NCI-H774 (cell line): ENCODE measurements at places on chromosomes 3 and 15.

DNA sequence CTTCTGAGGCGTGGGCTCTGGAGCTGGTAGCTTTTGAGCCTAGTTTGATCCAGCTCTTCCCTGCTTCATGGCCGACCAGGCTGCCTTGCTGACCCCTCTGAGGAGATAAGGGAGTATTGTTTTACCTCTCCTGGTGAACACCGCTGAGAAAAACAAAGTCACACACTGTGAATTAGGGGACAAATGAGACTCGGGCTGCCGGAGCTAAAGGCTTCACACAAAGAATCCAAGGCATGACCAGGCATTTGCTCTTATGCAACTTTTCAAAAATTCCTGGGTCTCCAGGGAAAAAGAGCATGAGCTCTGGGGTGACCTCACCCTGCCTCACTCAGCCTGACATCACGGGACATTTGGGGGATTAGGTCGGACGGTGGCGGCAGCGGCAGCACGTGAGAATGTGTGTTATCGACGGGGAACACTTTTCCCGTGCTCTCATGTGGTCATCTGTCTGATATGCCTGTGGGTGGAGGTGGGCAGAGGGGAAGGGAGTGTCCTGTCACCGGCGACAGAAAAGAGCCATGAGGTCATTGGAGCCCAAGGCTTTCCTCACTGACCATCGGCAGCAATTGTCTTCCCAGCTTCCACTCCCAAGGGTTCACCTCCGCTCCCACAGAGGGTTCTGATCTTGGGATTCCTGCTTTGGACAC, 61.0 kb downstream of the TMEM44 start:
- DNase-seq, result no peak

DNA sequence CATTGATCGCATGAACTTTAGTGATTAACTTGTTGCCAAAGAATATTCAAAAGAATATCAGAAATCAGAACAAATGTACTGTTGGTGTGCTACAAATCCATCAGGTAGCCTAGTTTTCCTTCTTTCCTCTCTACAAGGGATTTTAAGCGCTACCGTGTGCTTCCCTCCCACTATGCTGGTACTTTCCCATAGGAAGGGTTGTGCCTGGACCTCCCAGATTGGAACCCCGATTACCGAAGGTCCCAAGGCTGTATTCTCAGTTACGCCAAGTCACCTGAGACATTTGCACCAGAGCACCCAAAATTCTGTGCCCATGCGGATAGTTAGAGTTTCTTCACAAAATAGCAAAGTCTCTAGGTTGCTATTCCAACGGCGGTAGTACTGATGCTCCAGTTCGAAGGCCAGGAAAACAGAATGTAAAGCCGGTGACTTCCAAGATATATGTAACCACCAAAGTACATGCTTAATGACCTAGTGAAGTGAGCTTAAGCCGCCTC, 23.4 kb upstream of the GATM start:
- no peak for DNase-seq

DNA sequence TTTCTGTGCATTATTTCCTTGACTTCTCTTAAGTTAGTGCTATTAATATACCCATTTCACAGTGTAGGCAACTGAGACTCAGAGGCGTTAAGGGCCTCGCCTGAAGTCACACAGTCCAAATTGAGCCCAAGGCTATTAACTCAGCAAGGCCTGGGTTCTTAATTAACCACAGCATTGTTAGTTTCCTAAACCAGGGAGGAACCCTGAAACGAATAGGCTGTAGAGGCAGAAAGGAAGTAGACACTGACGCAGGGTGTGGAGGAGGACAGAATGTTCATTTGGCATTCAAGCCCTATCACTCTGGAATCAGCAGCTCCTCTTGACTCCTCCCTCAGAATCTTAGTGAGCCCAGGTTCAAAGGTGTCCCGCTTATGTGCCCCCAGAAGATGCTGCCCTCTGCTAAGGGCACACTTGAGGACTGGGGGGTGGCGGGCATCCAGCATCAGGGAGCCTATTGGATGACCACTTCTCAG, 13.9 kb downstream of the ARHGEF3 start:
- DNase-seq, result no peak

DNA sequence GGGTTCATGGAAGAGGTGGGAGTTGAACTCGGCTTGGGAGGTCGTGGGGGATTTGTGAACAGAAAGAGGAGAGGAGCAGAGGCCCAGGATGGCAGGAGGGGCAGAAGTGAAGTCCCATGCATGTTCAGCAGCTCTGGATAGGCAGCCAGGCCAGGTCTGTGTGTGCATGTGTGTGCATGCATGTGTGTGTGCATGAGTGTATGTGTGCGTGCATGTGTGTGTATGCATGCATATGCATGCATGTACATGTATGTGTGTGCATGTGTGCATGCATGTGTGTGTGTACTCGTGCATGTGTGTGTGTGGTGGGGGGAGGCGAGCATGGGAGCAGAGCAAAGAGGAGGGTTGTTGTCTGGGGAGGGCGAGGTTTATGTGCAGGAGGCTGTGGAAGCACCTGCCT, 178.4 kb downstream of the RPLP1 start:
- DNase-seq, result no peak

DNA sequence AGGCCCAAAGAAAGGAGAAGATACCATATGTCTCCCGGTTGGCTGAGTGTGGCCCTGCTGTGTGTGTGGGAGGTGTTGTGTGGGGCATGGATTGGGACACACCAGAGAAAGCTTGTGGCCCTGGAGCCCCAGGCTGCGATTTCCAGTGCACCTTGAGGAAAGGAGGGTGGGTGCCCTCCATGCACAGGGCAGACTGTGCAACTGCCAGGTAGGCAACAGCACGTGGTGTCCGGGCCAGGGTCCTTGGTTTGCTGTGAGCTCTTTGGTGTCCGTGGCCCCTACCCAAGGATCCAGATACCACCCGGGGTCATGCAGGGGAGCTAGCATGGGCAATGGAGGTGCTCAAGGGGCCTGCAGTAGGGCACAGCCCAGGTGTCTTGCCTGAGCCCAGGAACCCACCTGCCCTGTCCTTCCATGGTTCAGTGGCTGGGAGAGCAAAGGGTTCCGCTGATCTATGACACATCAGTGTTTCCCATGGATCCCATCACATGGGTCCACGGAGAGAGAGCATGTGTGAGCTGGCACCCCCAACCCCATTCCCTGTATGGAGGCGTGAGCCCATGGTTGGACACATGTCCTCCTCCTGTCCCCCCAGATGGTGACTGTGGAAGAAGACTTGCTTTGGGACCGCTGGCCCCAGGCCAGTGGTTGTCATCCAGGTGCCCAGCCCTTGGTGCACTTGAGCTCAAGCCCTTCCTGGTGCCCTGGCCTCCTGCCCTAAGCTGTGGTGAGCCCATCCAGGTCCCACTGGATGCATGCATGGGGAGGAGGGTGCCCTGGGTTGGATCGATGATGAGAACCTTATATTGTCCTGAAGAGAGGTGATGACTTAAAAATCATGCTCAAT, 223.4 kb downstream of the SNRPN start:
- no peak for DNase-seq

DNA sequence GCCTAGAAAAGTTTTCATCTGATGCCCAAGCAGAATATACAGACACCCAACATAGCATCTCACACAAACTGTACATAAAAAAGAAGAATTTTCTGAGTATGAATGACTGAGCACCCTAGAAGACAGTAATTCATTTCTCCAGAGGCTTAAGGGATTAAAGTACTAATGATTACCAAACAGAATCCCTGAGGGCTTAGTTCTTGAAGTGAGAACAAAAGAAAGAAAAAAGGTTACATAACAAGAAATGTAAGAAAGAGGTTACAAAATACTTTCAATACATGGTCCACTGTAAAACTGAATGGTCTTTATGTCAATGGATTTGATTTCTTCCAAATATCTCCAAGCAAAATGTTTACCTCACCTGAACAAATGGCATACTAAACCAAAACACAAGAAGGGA, 9.1 kb upstream of the NEK10 start:
- no peak for DNase-seq

DNA sequence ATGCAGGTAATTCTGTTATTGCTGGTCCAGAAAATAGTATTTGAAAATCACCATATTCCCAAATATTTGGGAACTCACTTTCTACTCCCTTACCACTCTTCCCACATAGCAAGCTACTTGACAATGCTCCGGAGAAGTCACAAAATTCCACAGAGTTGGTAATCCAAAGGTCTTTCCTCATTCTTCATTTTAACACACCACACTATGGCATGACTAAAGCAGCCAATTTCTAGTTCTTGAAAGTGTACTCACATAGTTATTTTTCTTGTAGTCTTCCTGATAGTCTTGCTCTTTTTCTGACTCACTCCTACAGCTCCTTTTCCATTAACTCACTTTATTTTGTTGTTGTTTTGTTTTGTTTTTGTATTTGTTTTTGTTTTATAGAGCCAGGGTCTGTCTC, 67.2 kb downstream of the MYO9A start:
- no peak for DNase-seq

DNA sequence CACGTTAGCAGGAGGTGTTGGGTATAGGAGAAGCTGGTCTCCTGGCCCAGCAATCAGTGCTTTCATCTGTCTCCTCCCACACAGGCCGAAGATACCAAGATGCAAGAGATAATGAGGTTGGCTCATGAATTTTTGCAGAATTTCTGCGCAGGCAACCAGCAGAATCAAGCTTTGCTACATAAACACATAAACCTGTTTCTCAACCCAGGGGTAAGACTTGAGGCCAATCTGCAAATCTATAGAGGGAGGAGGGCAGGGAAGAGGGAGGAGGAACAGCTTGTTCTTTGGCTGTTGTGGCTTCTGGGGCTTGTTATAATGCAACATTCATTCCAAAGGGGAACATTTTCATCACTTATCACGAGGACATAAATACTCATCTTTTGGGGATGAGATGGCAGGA, 195.3 kb downstream of the ITPR1 start:
- DNase-seq, result no peak
